D341Med (cell line): ENCODE measurements at places on chromosomes 5 and 9.

- no peak for DNase-seq
Observed at GRCh38 chr5:121968910-121969607, 7.3 kb downstream of the SRFBP1 start.

DNA sequence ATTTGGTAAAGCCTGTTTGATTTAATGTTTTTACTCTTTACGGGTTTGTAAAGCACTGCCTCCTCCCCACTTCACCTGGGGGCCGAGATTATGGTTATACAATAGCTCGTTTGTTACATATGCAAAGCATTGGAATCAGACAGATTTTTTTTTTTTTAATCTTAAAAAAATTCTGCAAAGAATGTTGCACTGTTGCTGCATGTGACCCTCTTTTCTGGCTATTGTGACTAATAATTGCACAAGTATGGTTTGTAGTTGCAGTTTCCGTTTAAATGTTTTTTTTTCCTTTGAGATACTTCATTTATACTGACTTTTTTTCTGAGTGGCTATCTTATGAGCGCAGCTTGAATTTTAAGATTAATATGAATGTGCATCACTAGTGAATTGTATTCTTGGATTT is 165.3 kb downstream of the KDM4C start:
- no peak for DNase-seq

DNA sequence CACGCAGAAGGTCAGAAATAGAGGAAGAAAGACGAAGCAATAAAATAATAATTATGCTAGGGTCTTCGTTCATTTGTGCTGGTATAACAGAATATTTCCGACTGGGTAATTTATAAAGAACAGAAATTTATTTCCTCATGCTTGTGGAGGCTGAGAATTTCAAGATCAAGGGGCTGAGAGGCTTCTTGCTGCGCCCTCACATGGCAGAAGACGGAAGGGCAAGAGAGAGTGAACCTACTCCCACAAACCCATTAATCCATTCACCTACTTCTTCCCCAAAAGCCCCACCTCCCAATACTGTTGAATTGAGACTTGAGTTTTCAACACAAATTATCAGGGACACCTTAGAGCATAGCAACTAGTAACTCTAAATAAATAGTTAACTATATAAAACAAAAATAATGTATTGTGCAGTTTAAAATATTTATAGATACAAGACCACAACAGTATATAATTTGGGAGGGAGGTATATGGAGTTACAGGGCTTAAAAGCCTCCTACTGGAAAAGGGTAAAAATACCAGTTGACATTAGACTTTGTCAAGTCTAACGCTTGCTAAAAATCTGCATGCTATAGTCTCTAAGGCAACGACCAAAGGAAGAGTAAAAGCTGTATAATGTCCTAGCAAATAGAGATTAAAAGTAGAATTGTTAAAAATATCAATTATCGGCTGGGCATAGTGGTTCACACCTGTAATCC is 40.3 kb upstream of the NAA35 start:
- DNase-seq, result peak; percentile 65

- no peak for DNase-seq
Observed at GRCh38 chr9:26311463-26311995, 581.1 kb downstream of the CAAP1 start.

GRCh38 chr9:133238851-133239532 is 29.9 kb upstream of the OBP2B start:
- peak; percentile 80 for DNase-seq

DNA sequence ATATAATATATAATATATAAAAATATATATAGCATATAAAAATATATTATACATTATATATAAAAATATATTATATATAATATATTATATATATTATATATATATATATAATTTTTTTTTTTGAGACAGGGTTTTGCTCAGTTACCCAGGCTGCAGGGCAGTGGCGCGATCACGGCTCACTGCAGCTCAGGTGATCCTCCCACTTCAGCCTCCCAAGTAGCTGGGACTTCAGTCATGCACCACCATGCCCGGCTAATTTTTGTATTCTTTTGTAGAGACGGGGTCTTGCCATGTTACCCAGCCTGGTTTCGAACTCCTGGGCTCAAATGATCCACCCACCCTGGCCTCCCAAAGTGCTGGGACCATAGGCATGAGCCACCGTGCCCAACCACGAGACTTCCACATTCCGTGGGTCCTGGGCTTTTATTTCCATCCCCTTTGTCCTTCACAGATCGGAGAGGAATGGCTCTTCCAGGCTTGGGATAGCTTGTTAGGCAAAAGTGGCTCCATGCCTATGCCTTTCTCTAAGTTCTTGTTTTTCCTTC is 62.0 kb upstream of the IER5L start:
- DNase-seq, result no peak

- no peak for DNase-seq
Observed at GRCh38 chr9:71609448-71609830, 158.9 kb downstream of the CEMIP2 start.

DNA sequence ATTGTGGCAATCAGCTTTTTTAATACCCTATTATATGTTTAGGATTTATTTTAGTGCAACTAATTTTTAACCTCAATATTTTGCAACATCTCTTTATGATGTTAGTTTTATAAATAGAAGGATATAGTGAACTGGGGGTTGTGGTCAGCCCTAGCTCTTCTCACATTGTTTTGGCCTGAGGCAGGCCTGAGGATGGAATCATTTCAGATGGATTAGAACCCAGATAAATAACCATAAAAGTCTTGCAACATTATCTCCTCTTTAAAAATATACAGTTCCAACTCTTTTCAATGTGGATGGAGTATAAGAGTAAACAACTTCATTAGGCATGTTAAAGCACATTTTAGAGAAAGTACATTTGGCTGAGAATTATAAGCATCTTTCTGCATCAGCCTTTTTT is 522.7 kb downstream of the NR2F1-AS1 start:
- DNase-seq, result no peak

- DNase-seq, result no peak
Observed at GRCh38 chr5:14059810-14060209, 83.3 kb upstream of the TRIO start.

- DNase-seq, result no peak
Observed at GRCh38 chr5:151781201-151781600, 9.4 kb downstream of the G3BP1 start.

- no peak for DNase-seq
Observed at GRCh38 chr5:80641353-80641752, 13.1 kb upstream of the MSH3 start.

DNA sequence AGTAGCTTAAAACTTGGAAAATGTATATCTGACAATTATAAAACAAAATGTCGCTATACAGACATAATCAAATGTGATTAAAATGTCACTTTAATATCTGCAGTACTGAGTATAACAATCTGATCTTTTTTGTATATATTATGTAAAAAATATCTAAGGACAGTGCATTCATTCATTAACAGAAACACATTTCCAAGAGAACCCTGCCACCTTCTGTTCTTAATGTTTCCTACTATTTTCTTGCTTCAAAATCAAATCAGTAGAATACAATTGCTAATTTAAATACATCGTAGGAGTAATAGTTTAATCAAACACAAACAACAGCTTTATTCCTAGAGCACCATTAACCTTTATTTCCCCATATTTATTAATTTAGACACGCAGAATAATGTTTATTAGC is 142.6 kb upstream of the ST8SIA4 start:
- no peak for DNase-seq

DNA sequence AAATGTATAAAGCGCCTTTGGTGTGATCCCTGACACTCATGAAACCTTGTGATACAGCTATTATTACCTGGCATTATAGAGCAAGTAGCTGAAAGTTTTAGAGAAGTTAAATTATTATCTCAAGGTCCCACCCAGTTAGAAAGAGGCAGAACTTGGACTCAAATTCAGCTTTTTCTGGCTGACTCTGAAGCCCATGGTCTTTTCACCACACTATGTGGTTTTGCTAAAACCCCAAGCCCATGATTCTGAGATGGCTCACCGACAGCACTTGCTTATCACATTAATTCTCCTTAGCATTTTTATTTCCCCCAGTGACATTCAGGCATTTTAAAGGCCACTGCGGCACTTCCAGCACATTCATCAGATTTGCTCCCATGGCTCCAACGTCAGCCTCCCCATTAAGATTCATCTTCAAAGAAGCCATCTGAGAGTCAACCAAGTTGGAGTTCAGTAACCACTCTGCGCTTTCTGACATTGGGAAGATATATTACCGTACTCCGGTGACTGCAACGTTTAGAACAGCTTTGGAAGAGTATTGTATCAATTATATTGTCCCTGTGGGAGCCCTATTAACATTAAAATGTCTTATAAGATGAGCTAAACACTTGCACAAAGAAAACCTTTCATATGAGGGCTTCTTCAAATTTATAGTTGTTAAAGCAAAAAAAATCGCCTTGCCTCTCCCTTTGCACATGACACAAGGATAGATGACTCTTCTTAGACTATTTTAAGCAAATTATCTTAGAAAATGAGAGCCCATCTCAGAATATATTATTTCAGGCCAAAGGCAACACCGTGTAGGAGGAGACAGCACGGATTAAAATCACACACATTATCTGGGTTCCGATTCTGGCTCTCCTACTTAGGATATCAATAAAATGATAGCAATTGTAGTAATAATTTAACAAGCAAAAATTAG is 638.1 kb downstream of the ACTL7B start:
- no peak for DNase-seq

GRCh38 chr5:149382517-149383220 is 3.6 kb upstream of the IL17B start:
- DNase-seq, result no peak

DNA sequence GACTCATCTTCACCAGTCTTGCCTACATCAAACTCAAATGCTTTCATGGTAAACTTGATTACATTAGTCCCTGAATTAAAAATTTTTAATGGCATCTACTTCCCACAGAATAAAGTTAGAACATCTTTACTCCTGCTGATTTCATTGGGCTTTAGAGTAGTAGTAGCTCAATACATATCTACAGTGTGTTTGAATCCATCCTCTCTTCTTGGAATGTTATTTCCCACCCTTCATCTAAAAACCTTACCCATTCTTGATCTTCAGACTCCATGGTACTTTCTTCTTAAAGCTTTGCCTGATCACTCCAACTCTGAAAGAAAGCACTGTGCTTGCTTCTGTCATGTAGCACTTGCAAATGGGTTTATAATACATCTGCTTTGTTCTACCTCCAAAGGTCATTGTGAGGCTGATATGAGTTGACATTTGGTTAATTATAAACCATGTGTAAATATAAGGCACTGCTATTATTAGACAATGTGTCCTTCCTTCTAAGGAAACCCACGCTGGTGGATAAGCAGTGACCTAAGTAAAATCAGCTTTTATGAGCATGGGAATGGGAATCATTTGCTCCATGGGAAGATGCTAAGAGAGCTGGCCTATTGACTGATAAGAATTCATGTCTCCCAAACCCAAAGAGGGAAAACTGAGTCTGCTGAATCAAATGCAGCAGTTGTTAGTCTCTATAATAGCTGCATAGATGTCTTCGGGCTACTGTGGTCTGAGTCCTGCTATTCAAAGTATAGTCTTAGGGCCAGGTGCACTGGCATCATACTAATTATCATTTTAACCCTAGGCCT is 7.5 kb upstream of the PRLR start:
- DNase-seq, result no peak

- DNase-seq, result no peak
Observed at GRCh38 chr9:13064676-13065075, 214.8 kb downstream of the MPDZ start.

GRCh38 chr5:33235824-33236223 is 204.9 kb upstream of the TARS1 start:
- no peak for DNase-seq

- DNase-seq, result no peak
Observed at GRCh38 chr9:2798423-2798822, 45.5 kb downstream of the PUM3 start.

DNA sequence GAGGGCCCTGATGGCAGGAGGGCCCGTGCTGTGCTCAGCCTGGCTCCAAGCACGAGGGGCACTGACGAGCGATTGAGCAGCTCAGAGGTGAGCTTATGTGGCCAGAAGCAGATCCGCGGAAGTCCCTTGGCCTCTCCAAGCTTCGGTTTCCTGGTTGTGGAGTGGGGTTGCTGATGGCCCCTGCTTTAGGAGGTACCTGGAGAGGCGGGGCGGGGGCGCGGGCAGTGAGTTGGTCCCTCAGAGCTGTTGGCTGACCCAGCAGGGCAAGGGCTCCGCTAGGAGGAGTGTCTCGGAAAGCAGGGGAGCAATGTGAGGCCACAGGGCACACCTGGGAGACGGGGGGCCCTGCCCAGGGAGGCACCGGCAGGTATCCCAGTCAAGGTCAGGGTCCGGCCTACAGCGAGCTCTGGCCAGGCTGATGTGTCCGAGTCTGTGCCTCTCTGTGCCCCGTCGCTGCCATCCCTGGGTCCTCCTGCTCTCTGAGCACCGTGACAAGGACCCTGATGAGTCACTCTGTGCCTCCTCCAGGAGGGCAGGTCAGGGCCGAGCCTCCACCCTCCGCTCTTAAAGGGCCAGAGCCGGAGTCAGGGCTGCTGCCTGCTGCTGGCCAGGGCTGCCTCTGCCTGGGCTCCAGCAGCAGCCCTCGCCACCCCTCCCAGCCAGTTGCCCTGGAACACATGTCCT is 14.8 kb downstream of the NCS1 start:
- no peak for DNase-seq

DNA sequence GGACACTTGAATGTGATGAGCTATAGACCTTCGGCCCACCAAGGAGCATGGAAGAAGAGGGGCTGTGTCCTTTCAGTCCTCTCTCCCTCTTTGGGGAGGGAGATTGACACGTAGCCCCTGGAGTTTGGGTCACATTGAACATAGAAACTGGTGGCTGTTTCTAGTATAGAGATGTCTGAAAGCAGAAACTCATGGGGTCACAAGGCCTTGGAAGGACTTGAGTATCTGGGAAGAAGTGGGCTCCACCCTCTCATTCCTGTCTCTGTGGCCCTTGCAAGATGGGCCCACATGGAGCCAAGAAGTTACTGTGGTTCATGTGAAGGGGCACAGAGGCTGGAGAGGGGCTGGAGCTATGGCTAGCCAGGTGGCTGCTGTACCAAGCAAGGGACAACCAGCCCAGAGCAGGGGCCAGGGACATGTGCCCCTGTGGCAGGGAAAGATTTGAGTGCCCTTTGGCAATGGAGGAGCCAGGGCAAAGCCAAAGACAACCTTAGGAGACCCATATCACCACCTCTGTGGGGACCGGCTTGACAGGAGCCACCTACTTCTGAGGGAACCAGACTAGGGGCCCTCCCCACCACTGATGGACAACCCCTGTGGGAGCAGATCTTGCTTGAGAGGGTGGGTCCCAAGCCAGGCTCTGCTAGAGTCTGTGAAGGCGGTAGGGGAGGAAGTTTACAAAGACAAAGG is 12.8 kb upstream of the ANGPTL2 start:
- DNase-seq, result no peak

GRCh38 chr5:112142769-112143270 is 276.3 kb downstream of the EPB41L4A start:
- no peak for DNase-seq

GRCh38 chr5:2899311-2899710 is 147.8 kb upstream of the IRX2 start:
- no peak for DNase-seq
